ENCODE measurements at places on chromosomes 3 and 15.

DNA sequence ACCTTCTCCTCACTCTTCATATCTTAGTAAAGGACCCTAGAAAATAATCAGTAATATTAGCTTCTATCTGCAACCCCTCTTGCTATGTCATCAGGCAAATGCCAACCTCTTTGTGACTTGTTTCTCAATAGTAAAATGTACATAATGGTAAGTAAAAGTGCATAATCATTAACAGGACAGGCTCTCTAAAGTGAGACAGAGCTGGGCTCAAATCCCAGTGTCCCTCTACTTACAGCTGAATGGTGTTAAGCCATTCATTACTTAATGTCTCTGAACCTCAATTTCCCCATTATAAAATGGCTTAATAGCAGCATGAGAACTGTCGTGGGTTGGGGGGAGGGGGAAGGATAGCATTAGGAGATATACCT lies 62.6 kb upstream of the ATP11B start:
- no peak for DNase-seq

GRCh38 chr3:191753196-191753595 lies 292.2 kb downstream of the PYDC2 start:
- DNase-seq: peak; percentile 36

DNA sequence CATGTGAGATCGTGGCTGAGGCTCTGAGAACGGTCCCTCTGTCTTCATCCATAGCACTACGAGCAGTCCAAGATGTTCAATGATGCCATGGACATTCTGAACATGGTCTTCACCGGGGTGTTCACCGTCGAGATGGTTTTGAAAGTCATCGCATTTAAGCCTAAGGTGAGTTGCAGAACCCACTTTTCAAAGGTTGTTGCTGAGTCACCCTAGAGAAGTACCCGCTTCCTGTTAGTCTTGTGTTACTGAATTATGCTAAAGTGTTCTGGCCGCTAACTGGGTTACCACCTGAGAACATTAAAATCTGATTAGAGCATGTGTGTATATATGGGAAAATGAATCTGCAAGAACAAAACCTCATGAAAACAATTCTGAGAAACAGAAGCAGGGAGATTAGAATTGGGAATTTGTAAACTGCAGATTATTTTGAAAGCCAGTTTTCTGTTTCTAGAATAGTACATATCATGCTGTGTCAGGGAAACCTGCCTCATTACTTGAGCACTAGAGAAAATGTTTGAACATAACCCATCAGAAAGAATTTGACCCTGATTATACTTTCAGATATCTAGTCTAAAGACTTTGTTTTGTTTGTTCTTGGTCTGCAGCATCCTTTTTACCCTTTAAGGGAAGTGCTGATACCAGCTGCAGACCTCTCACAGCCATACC lies 92.6 kb downstream of the CHDH start:
- no peak for DNase-seq

DNA sequence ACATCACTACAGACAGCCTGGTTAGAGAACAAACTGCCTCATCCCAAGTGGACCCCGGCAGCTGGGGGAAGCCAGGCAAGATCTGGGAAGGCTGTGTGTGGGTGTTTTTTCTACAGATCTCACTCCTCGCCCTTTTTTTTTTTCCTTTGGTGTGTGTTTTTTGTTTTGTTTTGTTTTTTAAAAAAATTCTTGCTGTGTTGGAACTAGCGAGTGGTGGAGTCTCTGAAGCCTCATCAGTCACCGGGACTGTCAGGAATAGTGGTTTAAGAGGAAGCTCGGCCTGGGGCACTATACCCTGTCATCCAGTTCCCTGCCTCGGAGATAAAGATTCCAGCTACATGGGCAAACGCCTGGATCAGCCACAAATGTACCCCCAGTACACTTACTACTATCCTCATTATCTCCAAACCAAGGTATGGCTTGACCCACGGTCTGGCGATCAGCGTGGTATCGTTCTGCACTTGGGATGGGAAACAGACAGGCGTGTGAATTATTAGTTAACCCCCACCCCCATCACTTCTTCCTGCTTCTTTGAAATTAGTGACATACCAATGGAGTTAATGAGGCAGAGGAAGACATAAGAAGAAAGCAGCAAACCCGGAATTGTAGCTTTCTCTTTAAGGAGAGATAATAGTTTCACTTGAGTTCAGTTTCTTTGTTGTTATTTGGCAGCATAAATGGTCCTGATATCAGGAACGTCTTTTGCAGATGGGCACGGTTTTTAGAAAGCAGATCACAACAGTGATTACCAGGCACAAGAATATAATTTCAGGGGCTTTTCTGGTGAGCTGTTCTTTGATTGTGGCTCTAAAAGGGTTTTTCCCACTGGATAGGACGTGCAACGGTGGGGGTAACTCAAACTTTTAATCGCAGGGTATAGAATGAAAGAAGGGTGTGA lies 722 bp downstream of the RBMS3 start:
- DNase-seq: peak; percentile 59

GRCh38 chr15:95626501-95627361 lies 703.8 kb upstream of the NR2F2 start:
- no peak for DNase-seq

DNA sequence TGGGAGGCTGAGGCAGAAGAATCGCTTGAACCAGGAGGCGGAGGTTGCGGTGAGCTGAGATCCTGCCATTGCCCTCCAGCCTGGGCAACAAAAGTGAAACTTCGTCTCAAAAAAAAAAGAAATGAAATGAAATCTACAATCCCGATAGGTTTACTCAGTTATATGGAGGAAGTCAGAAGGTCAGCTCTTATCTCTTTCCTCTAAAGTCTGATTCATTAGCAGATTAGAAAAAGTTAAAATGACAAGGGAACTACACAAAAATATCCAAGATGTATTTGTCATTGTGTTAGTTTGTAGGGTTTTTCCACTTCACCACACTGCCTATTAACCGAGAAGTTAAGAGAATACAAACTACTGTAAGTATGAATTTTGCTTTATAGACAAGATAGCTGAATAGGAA lies 420.6 kb downstream of the SHQ1 start:
- no peak for DNase-seq

GRCh38 chr3:122646146-122646988 lies 34.3 kb upstream of the PARP14 start:
- DNase-seq: no peak

- DNase-seq: peak; percentile 53
Measured at GRCh38 chr15:90001683-90002427, 731 bp downstream of the ZNF710 start.

DNA sequence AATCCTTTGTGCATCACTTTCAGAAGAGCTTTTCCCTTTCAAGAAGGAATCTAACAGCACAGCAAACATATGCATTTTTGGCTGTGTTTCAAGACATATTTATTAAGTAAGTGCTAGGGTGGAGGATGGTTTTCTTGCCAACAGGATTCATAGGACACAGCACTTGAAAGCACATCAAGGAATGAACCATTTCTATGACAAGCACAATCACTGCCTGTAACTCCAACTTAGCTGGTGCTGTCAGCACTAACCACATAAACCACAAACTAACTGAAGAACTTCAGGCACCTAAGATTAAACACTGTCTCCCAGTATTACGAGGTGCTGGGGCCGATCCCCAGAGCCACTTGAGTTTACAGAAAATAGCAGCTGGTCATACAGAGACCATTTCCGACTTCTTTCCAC lies 35.4 kb upstream of the SPRED1 start:
- DNase-seq: peak; percentile 58

GRCh38 chr15:45212493-45212892 lies 24.7 kb upstream of the SHF start:
- no peak for DNase-seq

GRCh38 chr3:192892981-192893700 lies 24.5 kb downstream of the MB21D2 start:
- DNase-seq: peak; percentile 90

- DNase-seq: no peak
Measured at GRCh38 chr15:38854506-38854905, 289.9 kb upstream of the RASGRP1 start.

- DNase-seq: peak; percentile 57
Measured at GRCh38 chr15:66603301-66604179, 37.7 kb upstream of the LCTL start.

GRCh38 chr3:58001979-58002378 lies 6.2 kb upstream of the FLNB start:
- DNase-seq: no peak

All from MCF 10A (cell line).